Activated CD4-positive, alpha-beta T cell treated with anti-CD3 and anti-CD28 coated beads for 36 hours (primary cell): ENCODE measurements at places on chromosomes 7 and 10. TPM values are rescaled to one million over a fixed set of nuclear protein-coding genes. Genes with fewer than 3 reads are reported as not detected.

IGFBP3 gene
- 0.12 TPM for total RNA-seq

GNAT3 gene
- not detected for total RNA-seq

MBL2 gene
- total RNA-seq, result not detected

RNF32 gene
- 0.71 TPM for total RNA-seq

LIPF gene
- total RNA-seq, result not detected
